ENCODE measurements at places on chromosomes 16 and 17. TPM values are rescaled to one million over a fixed set of nuclear protein-coding genes. Genes with fewer than 3 reads are reported as not detected.

DNA sequence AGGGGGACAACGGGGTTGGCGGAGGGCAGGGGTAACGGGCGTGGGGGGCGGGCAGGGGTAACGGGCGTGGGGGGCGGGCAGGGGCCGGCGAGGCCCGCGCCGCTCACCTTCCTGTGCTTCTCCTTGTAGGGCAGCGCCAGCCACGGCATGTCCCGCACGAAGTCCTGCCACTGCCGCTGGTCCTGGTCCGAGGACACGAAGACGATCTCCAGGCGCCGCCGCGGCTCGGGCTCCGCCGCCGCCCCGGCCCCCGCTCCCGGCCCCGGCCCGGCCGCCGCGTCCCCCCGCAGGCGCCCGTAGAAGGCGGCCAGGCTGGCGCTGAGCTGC is 401 bp downstream of the NXN start:
- H3K4me1 ChIP-seq = peaks cover 11% of the 10 kb centered on the region
- no peak overlapping the region for H3K27ac ChIP-seq
- no peak overlapping the region for H3K4me3 ChIP-seq
- H3K36me3 ChIP-seq = no peaks in the 10 kb centered on the region

- H3K4me1 ChIP-seq = peaks cover 32% of the 10 kb centered on the region
- no peak overlapping the region for H3K4me3 ChIP-seq
- H3K27ac ChIP-seq = no peak overlapping the region
- H3K27me3 ChIP-seq = peaks cover 10% of the 10 kb centered on the region
- no peaks in the 10 kb centered on the region for H3K36me3 ChIP-seq
Observed at GRCh38 chr16:17475104-17475503, 4.3 kb upstream of the XYLT1 start.

- H3K27ac ChIP-seq = no peak overlapping the region
- no peak for DNase-seq
- H3K4me1 ChIP-seq = peaks cover 3% of the 10 kb centered on the region
- peaks cover 18% of the 10 kb centered on the region for H3K36me3 ChIP-seq
- no peaks in the 10 kb centered on the region for H3K27me3 ChIP-seq
Observed at GRCh38 chr17:35129154-35129972, 7.9 kb downstream of the FNDC8 start.

DNA sequence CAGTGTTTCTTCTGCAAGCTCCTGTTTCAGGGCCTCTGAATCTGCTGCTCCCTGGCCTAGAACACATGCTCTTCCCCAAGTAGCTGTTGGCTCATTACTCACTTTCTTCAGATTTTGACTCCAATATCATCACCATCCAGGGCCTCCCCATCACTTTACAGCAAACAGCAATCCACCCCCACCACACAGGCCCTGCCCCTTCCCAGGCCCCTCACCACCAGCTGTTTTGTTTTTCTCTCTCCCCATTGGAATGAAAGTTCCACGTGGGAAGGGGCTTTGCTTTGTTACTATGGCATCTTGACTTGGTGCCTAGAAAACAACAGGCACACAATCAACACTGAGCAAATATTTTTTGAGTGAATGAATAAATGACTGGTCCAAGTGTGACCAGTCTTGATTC is 4.0 kb downstream of the TMEM170A start:
- peaks cover 3% of the 10 kb centered on the region for H3K36me3 ChIP-seq
- DNase-seq = no peak
- peak overlapping the region; percentile 31 for H3K27ac ChIP-seq
- peaks cover 55% of the 10 kb centered on the region for H3K4me1 ChIP-seq
- H3K4me3 ChIP-seq = no peak overlapping the region
- H3K27me3 ChIP-seq = no peaks in the 10 kb centered on the region

GRCh38 chr17:18258356-18259038 is at the start of gene FLII:
TSS of gene FLII (minus strand) at chr17:18258738. CDS start at chr17:18258690, 48 bp downstream.
- H3K4me3 ChIP-seq = peak within 1 kb of the TSS; percentile 96
- no peaks in the 10 kb centered on the region for H3K27me3 ChIP-seq
- peaks cover 43% of the 10 kb centered on the region for H3K4me1 ChIP-seq
- H3K27ac ChIP-seq = peak within 1 kb of the TSS; percentile 84
- DNase-seq = peak; percentile 55
- peaks cover 18% of the 10 kb centered on the region for H3K36me3 ChIP-seq

DNA sequence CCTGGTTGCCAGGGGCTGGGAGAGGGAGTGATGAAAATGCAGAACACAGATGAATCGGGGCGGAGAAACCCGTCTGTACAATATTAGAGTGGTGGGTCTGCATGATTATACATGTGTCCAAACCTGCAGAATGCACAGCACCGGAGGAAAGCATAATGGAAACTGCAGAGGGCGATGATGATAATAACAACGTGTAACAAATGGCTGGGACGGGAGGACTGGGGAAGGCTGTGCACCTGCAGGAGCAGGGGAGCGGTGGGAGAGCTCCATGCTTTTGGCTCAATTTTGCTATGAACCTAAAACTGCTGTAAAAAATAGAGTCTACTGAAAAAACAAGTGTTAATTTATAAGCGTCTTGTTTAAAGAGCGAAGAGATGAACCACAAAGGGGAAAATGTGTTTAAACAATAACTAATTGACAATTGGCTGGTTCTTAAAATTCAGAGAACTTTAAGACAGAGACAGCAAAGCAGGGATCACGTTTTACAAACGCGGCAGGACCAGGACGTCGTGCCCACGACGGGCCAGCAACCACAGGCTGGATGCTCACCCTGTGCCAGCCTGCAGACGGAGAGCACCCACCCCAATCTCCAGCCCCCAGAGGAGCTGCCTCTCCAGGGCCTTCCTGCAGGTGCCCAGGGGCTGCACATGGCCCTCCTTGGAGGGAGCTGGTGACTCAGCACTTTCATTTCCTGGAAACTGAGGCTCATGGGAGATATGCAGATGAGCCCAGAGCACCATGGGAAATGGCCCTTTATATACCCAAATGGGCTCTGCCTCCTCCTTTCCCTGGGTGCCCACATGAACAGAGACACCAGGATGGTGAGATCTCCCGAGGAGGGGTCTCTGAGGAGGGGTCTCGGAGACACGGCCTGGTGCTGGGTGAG is at the start of gene TEX19:
Gene TEX19 (plus strand): TSS at position 783 of the 886 bp plus-strand sequence. CDS start 2,904 bp downstream, outside the sequence.
- no peak within 1 kb of the TSS for H3K27ac ChIP-seq
- H3K4me3 ChIP-seq = no peak within 1 kb of the TSS
- DNase-seq = no peak
- H3K36me3 ChIP-seq = no peaks in the 10 kb centered on the region
- H3K27me3 ChIP-seq = peaks cover 7% of the 10 kb centered on the region

- no peaks in the 10 kb centered on the region for H3K27me3 ChIP-seq
- peak; percentile 68 for DNase-seq
- H3K4me3 ChIP-seq = no peak overlapping the region
- no peak overlapping the region for H3K27ac ChIP-seq
- H3K36me3 ChIP-seq = no peaks in the 10 kb centered on the region
Observed at GRCh38 chr16:56869513-56870275, 4.7 kb downstream of the SLC12A3 start.

GRCh38 chr17:6686026-6686425 is 27.1 kb downstream of the SLC13A5 start:
- H3K36me3 ChIP-seq = no peaks in the 10 kb centered on the region
- no peak overlapping the region for H3K27ac ChIP-seq
- DNase-seq = no peak
- peaks cover 20% of the 10 kb centered on the region for H3K27me3 ChIP-seq

DNA sequence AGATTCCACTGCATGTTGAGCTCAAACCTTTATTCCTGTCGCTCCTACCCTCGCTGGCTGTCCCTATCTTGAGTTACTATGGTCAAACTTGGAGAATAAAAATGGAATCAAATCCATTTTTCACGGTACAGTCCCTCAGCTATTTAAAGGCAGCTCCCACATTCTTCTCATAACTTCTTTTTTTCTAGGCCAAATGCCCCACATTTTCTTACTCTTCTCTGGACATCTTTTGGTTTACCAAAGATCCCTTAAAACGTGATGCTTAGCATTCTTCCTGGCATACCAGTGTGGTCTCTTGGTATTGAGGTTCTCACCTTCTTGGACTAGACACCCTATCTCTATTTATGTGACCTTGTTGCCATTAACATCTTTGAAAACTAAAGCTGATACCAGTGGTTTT is 48.3 kb upstream of the MAF start:
- DNase-seq = no peak
- no peak overlapping the region for H3K4me3 ChIP-seq
- H3K36me3 ChIP-seq = no peaks in the 10 kb centered on the region
- H3K4me1 ChIP-seq = no peaks in the 10 kb centered on the region
- H3K27me3 ChIP-seq = peaks cover 4% of the 10 kb centered on the region

Gene KRT20
- not detected for total RNA-seq

Gene CES3
- total RNA-seq = 3.0 TPM

DNA sequence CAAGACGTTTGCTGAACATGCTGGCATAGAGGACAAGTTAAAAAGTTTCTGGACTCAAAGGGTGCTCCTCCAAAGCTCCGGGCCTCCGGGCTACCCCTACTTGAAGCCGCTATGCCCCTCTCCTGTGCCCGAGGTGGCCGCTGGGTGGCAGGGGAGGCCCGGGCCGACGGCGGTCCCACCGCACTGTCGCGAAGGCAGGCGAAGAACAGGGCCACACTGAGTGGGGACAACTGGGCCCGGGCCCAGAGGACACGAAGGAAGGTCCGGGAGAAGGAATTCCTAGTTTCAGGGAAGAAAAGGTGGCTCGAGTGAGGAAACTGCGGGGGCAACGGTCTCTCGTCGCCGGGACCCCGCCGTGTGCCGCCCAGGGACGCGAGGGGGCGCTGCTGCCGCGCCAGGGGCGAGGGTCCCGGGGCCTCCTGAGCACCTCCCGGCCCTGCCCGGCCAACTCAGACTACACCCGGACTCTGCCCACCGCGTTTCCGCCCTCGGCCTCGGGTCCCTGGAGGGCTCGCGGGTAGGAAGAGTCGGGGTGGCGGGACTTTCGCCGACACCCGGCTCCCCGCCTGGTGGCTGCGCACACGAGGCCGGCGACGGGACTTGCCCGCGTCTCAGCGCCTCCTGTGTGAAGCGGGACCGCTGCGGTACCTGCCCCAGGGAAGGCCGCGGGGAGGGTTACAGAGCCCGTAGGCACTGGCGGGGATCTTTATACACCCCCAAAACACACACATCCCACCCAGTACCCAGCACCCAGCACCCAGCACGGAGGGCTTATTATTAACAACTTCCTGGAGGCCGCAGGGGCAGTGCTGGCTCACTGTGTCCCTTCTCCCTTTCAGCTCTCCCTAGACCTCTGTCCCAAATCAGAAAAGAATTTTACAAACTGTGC is 772 bp upstream of the CHCT1 start:
- peaks cover 8% of the 10 kb centered on the region for H3K4me1 ChIP-seq
- H3K27ac ChIP-seq = no peak overlapping the region
- peak overlapping the region; percentile 64 for H3K4me3 ChIP-seq
- H3K27me3 ChIP-seq = peaks cover 2% of the 10 kb centered on the region
- DNase-seq = peak; percentile 86

DNA sequence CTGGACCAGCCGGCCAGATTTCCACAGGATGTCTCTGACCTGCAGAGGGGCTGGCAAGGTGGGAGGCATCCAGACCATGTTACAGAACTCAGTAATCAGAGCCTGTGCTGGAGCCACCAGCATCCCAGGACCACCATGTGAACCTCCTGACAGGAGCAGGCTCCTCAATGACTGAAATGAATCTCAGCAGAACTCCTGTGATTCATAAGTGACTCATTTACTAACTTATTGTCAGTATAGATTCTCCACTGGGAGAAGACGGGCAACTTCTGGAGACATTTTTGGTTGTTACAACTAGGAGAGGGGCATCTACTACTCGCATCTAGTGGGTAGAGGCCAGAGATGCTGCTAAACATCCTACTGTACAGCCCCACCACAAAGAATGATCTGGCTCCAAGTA is 3.1 kb upstream of the WWOX start:
- H3K27me3 ChIP-seq = peaks cover 11% of the 10 kb centered on the region
- H3K4me3 ChIP-seq = no peak overlapping the region
- peaks cover 28% of the 10 kb centered on the region for H3K4me1 ChIP-seq
- no peak overlapping the region for H3K27ac ChIP-seq
- peak; percentile 11 for DNase-seq

DNA sequence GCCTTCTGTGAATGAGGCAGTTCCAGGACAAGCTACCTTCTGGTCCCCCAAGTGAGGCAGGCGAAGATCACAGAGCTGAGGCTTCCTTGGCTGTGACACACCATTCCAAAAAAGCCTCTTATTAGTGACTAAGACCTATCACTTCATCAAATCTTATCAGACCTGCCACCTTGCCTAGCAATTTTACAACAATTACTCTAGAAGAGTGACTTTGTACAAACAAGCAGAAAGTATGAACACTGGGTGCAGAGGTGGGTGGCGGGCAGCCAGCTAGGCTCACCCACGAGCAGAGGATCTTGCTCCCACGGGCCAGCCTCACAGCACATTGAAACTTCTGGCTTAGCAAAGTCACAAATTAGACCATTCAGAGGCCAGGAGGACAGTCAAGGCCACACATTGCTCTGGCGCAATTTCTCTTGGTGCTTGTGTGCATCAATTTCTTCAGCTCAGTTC is 2.2 kb upstream of the ICAM2 start:
- peaks cover 63% of the 10 kb centered on the region for H3K4me1 ChIP-seq
- H3K4me3 ChIP-seq = peak overlapping the region; percentile 24
- H3K27me3 ChIP-seq = no peaks in the 10 kb centered on the region
- peak overlapping the region; percentile 98 for H3K27ac ChIP-seq

- H3K27ac ChIP-seq = peak overlapping the region; percentile 46
- no peak overlapping the region for H3K4me3 ChIP-seq
- H3K27me3 ChIP-seq = no peaks in the 10 kb centered on the region
- peaks cover 21% of the 10 kb centered on the region for H3K36me3 ChIP-seq
- peaks cover 14% of the 10 kb centered on the region for H3K4me1 ChIP-seq
- no peak for DNase-seq
Observed at GRCh38 chr16:50213939-50214519, 52.3 kb upstream of the ADCY7 start.

DNA sequence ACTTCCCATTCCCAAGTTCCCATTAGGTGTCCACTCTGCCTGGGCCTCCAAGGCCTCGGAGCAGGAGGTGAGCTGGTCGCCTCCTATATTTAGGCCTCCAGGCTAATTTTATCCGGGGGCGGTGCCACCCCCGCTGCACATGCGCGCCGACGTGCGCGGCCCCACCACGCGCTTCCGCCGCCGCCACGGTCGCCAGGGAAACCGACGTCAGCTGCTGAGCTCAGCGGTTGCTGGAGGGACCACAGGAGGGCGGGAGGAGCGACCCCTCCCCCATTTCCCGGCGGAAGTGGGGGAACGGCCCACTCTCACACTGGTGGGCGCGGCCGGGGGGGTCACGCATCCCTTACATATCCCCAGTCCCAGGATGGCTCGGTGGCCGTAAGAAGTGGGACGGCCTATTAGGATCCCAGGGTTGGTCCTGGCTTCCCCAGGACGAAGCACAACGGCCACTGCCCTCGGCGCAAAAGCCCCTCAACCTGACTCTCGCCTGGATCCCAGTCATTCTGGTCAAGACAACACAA is 1.0 kb downstream of the PER1 start:
- peak; percentile 92 for DNase-seq
- no peak overlapping the region for H3K27ac ChIP-seq
- no peaks in the 10 kb centered on the region for H3K27me3 ChIP-seq
- peaks cover 19% of the 10 kb centered on the region for H3K36me3 ChIP-seq

- no peak overlapping the region for H3K4me3 ChIP-seq
- DNase-seq = no peak
- H3K27me3 ChIP-seq = no peaks in the 10 kb centered on the region
- no peaks in the 10 kb centered on the region for H3K36me3 ChIP-seq
Observed at GRCh38 chr16:839643-840408, 39.3 kb upstream of the GNG13 start.

Measured in activated CD4-positive, alpha-beta memory T cell treated with anti-CD3 and anti-CD28 coated beads for 36 hours (primary cell).